ENCODE measurements at places on chromosomes 7 and 10.
A peak's percentile ranks its signal among the peaks of the same experiment; 100 is the strongest.

- no peak for DNase-seq
Measured at GRCh38 chr7:88268858-88269257, 37.8 kb downstream of the STEAP4 start.

DNA sequence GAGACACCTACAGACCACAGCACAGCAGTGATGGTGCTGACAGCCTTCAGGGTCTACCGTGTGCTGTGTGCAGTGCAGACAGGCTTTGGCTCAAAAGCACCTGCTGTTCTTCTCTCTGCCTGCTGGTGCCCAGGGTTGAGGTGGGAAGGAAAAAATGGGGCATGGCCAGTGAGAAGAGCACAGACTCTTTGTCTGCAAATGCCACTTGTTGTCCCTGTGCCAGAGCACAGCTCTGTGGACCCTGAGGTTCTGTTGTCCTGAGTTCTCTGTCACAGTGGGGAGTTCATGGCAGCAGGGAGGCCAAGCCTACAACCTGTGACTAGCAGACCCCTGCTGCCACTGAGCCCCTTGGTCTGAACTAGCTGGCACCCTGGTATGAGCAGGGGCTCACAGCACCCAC, 376.7 kb downstream of the GLRX3 start:
- no peak for DNase-seq

DNA sequence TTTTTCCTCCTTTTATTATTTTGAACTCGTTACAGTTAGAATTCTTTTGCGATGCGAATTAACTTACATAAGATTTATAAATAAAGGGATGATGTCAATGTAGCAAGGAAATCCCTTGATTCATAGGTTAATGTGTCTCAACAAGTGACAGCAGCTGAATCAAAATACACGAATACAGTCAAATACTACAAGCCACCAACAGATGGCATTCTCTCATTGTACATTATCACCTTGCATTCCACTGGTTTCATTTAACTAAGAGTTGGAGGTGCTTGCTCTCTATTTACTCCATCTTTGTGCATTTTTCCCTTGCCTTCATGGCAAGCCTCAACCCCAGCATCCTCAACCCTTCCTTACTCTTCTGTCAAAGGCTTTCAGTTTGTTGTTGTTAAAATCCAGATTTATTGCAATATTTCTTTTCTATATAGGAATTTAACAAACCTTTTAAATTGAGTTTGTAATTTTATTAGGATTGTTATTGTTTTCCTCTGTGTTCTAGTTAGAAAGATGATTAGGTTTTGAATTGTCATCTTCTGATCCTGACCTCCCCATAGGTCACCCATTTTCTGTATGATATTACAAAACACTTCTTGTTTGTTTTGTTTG, 78.3 kb downstream of the SLC25A40 start:
- peak; percentile 11 for DNase-seq

DNA sequence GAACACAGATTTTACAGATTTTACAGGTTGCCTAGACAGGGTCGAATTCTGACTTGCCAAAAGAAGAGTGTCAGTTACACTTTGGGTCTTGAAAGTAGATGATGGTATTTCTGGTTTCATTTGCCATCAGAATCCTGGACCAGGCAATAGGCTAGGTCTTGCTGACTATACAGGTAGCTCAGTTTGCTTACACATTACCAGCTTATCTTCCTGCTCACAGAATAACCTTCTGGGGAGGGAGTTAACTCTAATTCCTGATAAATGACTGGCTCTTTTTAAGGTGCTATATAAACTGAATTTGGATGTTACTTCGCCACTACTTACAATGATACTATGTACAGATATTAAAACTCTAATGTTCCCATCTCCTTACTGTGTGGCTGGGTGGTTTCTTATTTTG, 39.8 kb downstream of the GBF1 start:
- DNase-seq, result no peak

DNA sequence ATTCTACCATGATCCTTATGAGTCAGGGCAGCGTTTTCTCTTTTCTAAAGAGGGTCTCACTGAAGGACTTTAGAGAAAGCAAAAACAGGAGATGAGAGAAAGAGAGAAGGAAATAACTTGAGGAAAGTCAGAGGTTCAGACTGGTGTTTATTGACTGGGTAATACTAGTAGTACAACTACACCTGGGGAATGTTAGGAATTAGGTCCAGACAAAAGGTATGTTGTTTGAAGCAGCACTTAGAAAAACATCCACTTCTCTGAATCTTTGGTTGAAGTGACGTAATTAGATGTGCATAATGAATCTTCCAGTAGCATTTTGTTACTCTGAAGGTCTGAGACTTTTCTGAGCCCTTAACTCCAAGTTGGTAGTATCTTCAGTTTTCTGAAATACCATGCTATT, 380.3 kb upstream of the LRGUK start:
- no peak for DNase-seq

DNA sequence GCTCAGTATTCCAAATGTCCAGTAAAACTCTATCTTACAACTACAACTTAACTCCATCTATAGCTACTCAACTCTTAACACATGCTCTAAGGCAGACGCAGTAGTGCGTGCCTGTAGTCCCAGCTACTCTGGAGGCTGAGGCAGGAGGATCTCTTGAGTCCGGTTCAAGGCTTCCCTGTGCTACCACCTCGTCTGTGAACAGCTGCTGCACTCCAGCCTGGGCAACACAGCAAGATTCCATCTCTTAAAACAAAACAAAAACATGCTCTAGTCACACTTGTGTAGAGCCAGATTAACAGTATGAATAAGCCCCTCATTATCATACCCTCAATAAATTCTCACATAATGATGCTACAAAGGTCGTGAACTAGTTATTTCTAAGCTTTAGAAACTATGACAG, 3.6 kb downstream of the BAZ1B start:
- no peak for DNase-seq

DNA sequence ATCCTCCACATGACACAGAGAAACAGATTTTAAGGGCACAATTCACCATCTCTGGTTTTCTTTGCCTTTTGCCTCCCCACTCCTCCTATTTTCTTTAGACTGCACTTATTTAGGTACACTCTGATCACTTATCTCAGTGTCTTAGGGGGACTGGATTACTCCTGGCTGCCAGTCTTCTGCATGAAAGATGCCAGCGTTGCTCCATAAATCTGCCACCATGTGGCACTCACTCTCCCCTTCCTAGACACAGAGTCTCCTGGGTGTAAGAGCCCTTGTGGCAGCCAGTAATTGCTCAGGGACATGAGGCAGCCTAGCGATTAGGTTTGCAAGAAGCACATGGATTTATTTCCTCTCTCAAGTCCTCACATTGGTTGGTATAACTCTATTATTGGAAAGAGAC, 34.5 kb upstream of the RBM20 start:
- DNase-seq, result no peak

GRCh38 chr10:82910301-82910700, 1035.3 kb downstream of the NRG3 start:
- no peak for DNase-seq

- DNase-seq, result no peak
Measured at GRCh38 chr10:131810036-131810804, 90.6 kb upstream of the PPP2R2D start.

DNA sequence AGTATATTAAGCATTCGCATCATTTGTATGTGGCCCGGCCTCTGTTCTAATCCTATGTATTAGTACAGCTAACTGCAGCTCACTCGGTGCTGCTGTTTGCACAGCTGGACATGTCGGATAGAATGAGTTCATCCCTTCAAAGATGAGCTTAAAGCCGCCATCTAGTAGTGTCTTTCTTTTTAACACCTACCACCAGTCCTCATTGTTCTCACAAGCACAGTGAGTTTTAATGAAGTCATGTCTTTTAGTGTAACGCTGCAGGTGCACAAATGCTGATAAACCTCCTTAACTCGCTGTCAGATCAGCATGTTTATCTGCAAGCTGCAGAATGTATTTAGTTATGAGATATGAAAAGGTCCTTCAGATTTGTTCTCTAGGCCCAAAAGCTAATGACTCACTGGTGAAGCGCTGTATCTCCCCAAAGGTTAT, 247.5 kb downstream of the MTERF1 start:
- no peak for DNase-seq

DNA sequence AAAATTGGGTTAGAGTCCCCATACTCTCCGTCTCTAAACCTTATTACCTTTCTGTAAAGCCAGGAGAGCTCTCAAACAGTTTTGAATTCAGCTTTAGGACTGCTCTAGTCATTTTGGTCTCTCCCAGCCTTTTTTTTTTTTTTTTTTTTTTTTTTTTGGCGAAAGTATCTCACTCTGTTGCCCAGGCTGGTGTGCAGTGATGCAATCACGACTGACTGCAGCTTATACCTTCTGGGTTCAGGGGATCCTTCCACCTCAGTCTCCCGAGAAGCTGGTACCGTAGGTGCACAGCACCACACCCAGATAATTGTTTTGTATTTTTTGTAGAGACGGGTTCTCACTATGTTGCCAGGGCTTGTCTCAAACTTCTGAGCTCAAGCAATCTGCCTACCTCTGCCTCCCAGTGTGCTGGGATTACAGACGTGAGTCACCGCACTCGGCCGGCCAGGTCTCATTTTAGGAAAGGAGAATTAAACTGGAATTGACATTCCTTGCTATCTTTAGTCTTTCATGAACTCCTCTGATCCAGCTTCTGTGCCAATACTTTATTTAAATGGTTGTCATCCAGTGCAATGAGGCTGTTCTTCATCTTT, 31.4 kb upstream of the RSU1 start:
- no peak for DNase-seq

DNA sequence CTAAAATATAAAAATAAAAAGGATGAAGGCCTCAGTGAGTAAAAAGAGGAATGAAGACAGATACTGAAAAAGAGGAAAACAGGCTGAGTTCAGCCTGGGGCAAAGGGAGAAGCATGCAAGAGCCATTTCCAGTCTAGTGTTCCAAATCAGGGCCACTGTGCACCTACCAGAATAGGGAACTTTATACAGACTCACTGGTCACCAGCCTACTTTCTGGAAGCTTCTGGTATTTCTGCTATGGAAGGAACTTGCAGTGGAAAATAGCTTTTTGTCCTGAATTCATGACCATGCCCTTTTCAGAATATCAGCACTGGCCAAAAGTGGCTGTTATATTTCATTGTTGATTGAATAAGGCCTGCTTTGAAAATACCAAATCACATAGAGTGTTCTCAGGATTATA, 28.8 kb downstream of the ABRAXAS2 start:
- DNase-seq, result no peak

DNA sequence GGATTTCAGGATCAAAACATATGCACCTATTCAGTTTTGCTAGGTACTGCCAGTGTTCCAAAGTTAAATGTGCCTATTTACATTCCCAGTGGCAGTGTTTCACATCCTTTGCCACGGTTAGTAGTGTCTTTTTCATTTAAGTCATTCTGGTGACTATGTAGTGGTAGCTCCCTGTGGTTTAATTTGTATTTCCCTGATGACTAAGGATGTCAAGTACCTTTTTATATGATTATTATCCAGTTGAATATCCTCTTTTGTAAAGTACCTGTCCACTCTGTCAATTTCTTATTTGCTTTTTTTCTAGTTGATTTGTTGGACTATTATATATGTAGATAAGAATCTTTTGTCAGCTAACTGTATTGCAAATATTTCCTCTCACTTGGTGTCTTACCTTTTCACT, 45.1 kb downstream of the TMEM60 start:
- DNase-seq, result no peak

GRCh38 chr7:105655500-105656380, 74.4 kb upstream of the EFCAB10 start:
- DNase-seq, result no peak
